ENCODE measurements at places on chromosomes 5 and 9. TPM values are rescaled to one million over a fixed set of nuclear protein-coding genes. Genes with fewer than 3 reads are reported as not detected.

Gene IL5
- not detected for total RNA-seq

Gene GHR
- not detected for total RNA-seq

Gene IFNA2
- not detected for total RNA-seq

Gene SLC6A7
- not detected for total RNA-seq

Gene TGFBI
- total RNA-seq: 8.6 TPM

Gene CSF1R
- 3.4 TPM for total RNA-seq

DNA sequence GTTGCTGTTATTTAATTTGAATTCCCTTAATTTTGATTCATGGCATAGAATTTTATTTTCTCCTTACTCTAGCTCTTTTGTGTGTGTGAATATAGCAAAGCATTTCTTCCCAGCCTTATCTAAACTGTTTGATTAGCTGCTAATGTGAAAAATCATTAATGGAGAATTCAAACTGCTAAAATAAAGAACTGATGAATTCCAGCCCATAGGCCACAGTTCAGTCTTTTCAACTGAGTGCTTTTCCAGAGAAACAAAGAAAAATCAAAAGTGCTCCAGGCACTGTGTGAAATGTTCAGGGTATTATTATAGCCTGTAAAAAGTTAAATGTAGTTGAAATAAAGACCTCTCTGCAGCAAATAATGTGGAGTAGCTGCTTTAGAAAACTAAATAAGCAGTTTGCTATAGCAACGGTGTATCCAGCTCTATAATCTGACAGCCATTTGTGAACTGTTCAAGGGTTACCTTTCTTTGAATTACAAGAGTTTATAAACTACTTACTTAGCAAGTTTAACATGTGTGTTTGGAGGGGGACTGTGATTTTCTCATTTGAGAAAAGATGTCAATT is 123.8 kb downstream of the GIN1 start:
- peaks cover 5% of the 10 kb centered on the region for H3K36me3 ChIP-seq
- no peak for DNase-seq
- no peak overlapping the region for H3K27ac ChIP-seq
- H3K4me1 ChIP-seq: peaks cover 5% of the 10 kb centered on the region

- peaks cover 47% of the 10 kb centered on the region for H3K4me1 ChIP-seq
- H3K36me3 ChIP-seq: peaks cover 5% of the 10 kb centered on the region
- H3K27ac ChIP-seq: peak overlapping the region; percentile 99
- DNase-seq: no peak
- H3K4me3 ChIP-seq: peak overlapping the region; percentile 97
- H3K27me3 ChIP-seq: no peaks in the 10 kb centered on the region
These were observed 2.7 kb downstream of the EEIG1 start for GRCh38 chr9:127977884-127978647.

DNA sequence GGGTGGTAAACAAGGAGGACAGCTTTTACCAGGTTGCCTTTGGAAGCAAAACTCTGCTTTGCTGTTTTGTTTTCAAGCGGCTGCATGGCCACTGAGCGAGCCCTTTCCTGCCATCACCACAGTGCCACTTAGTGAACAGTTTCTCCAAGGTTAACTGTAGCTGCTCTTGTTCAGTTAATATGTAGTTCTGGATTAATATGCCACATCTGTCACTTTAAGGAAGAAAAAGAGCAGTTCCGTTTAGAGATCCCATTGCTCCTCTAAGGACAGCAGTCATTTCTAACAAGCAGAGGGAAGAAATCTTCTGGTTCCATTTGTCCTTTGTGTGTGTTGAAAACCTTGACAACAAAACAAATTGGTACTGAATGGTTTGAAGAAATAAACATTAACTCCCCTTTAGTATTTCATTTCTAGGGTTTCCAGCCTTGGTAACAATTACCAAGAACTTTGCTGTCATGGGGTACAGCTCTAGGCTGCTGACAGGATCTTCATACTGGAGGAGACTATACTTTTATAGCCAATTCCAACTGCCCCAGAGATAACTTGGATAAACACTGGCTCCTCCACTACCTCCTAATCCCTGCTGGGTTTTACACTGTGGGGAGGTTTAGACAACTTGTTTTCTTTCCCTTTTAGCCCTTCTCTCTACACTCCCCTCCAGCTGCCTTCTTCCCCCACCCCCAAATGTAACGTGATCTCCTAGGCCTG is 10.3 kb upstream of the ABL1 start:
- no peak for DNase-seq
- no peaks in the 10 kb centered on the region for H3K36me3 ChIP-seq
- no peaks in the 10 kb centered on the region for H3K27me3 ChIP-seq
- H3K4me3 ChIP-seq: no peak overlapping the region
- H3K4me1 ChIP-seq: peaks cover 14% of the 10 kb centered on the region
- H3K27ac ChIP-seq: peak overlapping the region; percentile 65

- no peak for DNase-seq
- no peaks in the 10 kb centered on the region for H3K4me1 ChIP-seq
- H3K27ac ChIP-seq: no peak overlapping the region
These were observed 53.8 kb downstream of the GCNT1 start for GRCh38 chr9:76512826-76513225.

All from T-helper 17 cell (primary cell).